Neural crest cell (in vitro differentiated cells): ENCODE measurements at places on chromosomes 2 and 18. TPM values are rescaled to one million over a fixed set of nuclear protein-coding genes. Genes with fewer than 3 reads are reported as not detected.

DNA sequence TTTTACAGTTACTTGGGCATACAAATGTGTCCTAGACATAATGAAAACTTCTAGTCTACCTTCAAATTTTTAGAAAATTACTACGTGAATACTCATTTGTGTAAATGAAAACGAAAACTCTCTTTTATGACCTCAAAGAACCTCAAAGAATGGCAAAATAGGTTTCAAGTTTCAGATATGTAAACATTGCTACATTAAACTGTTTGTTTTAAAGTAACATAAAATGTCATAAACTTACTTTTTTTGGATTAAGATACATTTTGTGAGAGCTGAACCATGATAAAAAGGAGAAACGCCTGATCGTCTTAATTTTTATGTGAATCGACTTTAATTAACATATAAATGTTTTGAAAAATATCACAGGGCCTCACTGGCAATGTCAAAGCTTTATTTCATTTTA, 91.4 kb downstream of the PPP1R1C start:
- DNase-seq = no peak

DNA sequence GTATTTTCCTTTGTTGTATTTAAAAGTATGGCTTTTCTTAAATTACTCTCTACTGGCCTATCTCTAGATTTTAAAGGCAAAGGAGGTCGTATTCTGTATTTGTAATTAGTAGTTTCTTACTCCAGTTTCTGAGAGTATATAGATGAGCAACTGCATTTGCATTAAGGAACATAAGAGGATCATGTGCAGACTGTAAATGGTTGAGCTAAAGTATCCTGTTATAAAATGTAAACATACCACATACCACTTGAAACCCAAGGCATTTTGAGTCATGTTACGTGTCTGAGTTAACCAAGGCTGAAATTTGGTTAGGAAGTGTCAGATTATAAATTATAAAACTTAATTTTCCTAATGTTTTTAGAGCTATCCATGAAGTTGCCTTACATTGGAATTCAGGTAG, 76.3 kb downstream of the GPD2 start:
- DNase-seq = no peak

The WDSUB1 gene
- total RNA-seq = 4.2 and 4.9 TPM in 2 replicates

The GALR1 gene
- not detected in 2 replicates for total RNA-seq
